ENCODE measurements at places on chromosomes 5 and 9. TPM values are rescaled to one million over a fixed set of nuclear protein-coding genes. Genes with fewer than 3 reads are reported as not detected.

DNA sequence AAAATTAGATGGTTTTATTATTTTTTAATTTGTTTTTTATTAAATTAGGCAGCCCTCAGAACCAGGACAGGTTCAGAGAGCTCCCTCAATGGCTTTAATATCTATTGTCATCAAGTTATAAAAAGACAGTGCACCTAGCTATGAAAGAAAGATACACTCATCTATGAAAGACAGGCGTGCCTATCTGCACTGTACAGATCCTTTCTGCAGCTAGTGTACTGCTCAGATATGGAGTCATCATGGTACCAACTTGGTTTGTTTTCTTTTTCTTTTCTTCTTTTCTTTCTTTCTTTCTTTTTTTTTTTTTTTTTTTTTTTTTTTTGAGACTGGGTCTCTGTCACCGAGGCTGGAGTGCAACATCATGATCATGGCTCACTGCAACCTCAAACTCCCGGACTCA is 54.8 kb upstream of the GPBP1 start:
- DNase-seq, result no peak

- DNase-seq, result no peak
These were observed 4.7 kb upstream of the TGFBI start for GRCh38 chr5:136023958-136024541.

GRCh38 chr5:579211-579610 is 32.9 kb upstream of the CEP72 start:
- DNase-seq, result no peak

DNA sequence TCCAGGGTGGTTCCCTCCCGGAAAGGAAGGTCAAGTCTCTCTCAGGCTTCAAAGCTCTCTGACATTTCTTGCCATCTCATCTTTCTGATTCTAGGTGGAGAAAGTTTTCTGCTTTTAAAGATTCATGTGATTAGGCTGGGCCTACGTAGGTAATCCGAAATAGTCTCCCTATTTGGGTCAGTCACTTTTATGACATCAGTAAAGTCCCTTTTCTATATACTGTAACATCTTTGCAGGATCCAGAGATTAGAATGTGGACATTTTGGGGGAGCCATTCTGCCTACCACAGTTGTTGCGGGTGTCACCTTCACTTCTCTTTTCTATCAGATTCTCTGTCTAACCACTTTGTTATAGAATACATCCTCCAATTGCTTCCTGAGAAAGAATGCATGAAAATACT is 1.9 kb upstream of the RNF180 start:
- DNase-seq, result no peak

DNA sequence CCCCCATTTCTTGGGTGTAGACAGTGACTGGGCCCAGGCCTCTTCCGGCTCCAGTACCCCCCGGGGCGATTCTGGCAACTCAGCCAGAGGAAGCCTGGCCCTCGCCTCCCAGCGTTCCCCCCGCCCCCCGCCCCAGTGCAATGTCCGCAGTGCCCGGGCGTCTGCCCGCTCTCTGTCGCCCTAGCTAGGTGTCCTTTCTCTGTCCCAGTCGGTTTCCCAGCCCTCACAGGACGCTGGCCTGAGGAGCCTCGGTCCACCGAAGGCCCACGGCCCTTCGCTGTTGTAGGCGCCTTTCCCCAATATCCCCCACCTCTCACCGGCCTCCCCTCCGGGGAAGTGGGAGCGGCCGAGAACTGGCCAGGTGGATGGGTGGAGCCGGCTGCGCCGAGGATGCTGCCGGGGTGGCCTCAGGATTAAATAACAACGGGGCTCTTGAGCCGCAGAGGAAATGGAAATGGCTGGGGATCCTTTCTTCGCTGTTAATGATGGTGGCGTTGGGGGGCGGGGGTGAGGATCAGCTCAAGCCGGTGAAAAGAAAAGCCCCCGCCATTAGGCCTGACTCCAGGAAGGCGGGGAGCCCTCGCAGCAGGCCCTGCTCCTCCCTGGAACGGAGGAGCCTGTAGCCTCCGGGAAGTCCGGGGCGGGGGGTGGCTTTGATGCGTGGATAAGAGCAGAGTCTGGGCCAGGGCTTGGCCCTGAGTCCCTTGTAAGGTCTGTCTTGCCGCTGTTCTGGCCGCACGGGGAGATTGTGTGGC is 1.1 kb upstream of the SPRY4 start:
- no peak for DNase-seq

- DNase-seq, result no peak
These were observed 28.4 kb downstream of the PSAT1 start for GRCh38 chr9:78325343-78325742.

DNA sequence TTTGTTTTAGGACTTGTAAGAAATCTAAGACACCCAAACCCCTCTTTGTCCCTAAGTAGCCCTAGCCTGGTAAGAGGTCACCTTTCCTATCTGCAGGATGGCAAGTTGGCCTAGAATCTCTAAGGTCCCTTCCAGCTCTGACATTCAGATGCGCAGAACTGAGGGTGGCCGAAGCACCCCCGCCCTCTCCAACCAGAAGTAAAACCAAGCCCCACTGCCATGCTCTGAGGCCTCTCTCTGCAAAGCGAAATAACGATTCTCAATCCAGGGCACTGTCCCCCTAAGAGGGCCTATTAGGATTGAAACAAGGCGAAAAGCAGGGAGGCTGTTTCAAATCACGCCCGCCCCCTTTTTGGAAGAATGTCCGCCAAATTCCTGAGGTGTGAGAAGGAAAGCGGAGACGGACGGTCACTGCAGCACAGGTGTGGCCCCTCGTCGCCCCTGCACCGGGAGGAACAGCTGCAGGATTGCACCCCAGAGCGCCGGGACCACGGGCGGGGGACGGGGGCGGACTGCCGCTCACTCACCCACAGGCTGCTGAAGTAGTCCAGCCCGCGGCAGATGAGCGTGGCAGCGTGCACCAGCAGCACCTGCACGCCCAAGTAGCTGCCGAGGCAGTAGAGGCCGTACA is 824 bp downstream of the TMEM245 start:
- no peak for DNase-seq

Gene LRRC14B
- not detected for total RNA-seq

DNA sequence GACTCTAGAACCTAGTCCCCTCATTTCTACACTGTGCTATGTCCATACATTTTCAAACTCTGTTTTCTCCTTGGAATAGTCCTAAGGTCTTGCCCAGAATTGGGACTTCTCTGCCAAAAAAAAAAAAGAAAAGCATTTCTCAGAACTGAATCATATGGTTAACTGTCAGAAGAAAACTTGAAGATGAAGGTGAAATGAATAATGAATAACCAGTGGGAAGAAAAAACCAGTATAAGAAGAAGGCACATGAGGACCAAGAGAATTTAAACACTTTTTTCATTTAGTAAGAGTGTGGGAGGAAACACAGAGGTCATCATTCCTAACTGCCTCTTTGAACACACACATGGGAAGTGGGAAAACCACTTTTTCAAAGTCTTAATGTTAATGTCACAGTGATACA is 197.7 kb downstream of the PRELID2 start:
- no peak for DNase-seq

Gene ZNG1A
- total RNA-seq, result 25.4 TPM

- no peak for DNase-seq
These were observed 265.7 kb downstream of the AOPEP start for GRCh38 chr9:94991961-94992907.

GRCh38 chr5:104199771-104200170 is 637.2 kb upstream of the NUDT12 start:
- no peak for DNase-seq

- DNase-seq, result no peak
These were observed 420.1 kb upstream of the PAPPA start for GRCh38 chr9:115733318-115734110.

DNA sequence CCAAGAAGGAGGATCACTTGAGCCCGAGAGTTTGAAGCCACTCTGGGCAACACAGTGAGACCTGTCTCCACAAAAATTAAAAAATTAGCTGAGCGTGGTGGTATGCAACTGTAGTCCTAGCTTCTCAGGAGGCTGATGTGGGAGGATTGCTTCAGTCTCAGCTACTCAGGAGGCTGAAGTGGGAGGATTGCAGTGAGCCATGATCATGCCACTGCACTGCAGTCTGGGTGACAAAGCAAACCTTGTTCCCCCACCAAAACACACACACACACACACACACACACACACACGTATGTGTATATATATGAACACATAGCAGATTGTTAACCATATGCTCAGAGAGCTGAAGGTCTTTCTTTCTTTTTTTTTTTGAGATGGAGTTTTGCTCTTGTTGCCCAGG is 157.5 kb upstream of the MAST4 start:
- DNase-seq, result no peak

DNA sequence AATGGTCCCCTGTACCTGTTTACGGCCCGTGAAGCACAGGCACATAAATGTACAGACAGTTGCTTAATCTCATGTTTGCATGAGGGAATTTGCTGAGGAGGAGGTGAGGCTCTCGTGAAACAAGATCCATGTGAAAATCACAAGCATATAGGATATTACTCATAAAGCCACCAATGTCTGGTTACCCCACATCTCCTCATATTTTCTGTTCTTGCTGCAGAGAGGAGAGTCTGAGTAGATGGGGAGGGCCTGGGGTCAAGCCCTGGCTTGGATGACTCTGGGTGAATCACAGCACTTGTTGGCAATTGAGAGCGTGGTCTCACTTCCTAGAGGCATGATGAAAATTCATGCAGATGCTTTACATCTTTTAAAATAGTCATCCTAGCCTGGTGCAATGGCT is 975 bp downstream of the AGXT2 start:
- DNase-seq, result no peak

- no peak for DNase-seq
These were observed 113.4 kb downstream of the MRPL36 start for GRCh38 chr5:1686016-1686802.

Gene CDH9
- total RNA-seq, result not detected

- DNase-seq, result no peak
These were observed 14.6 kb upstream of the ACOT12 start for GRCh38 chr5:81408496-81408895.

DNA sequence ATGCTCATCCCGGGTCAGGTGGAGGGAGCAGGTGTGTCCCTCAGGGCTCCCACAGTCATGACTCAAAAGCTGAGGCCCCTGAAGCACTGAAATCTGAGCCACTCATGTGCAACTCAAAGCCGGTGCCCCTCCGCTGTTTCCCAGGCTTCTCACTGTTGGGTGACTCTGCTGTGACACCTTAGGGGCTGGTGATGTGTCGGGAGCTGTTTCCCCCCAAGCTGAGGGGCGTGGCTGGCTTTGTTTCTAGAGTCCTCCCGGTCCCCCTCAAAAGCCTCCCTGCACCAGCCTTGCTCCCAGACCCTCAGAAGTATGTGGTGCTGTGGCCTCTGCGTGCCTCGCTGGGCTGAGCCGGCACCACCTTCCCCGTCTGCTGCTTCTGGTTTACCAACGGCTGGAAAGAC is 39.7 kb downstream of the PLPP7 start:
- no peak for DNase-seq

DNA sequence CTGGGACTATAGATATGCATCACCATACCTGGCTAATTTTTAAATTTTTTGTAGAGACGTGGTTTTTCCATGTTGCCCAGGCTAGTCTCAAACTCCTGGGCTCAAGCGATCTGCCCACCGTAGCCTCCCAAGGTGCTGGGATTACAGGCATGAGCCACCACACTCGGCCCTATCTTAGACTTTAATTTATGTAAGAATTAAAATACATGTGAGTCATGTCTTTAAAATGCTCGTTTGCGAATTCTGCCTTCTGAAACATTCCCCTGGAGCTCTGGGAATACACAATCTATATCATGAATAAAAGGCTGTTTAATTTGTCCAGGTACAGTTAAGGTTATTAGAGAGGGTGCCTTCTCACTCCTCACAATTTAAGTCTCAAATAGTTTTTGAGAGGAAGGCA is 32.8 kb downstream of the RHOBTB3 start:
- no peak for DNase-seq

GRCh38 chr5:72121780-72122445 is 14.6 kb downstream of the MAP1B start:
- DNase-seq, result no peak

Gene NEUROG1
- total RNA-seq, result not detected

GRCh38 chr9:94676446-94677131 is 37.3 kb upstream of the FBP1 start:
- DNase-seq, result no peak

- DNase-seq, result no peak
These were observed 43.6 kb upstream of the TRMT10B start for GRCh38 chr9:37710046-37710445.

- no peak for DNase-seq
These were observed 4.0 kb upstream of the NIPSNAP3A start for GRCh38 chr9:104743376-104743985.
